ENCODE measurements at places on chromosomes 3 and 15.

DNA sequence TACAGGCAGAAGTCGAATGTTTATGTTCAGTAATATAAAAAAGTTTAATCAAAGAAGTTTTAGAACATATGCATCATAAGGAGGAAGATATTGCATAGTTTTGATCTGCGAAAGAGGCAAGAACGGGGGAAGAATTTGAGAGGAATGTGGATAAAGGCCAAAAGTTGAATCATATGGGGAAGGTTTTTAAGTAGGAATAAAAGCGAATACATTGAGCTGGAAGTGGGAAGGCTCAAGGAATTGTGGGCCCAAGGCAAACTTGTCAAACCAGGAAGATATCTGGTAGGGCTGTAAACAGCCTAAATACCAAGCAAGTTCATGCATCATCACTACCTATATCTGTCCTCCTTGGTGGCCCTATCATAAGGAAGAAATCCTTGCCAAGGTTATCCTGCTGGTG is 186.9 kb downstream of the MAGI1 start:
- no peak for DNase-seq

- DNase-seq = no peak
Measured at GRCh38 chr15:78213956-78214355, 20.4 kb downstream of the ACSBG1 start.

- DNase-seq = no peak
Measured at GRCh38 chr15:32152574-32152973, 122.3 kb downstream of the CHRNA7 start.

DNA sequence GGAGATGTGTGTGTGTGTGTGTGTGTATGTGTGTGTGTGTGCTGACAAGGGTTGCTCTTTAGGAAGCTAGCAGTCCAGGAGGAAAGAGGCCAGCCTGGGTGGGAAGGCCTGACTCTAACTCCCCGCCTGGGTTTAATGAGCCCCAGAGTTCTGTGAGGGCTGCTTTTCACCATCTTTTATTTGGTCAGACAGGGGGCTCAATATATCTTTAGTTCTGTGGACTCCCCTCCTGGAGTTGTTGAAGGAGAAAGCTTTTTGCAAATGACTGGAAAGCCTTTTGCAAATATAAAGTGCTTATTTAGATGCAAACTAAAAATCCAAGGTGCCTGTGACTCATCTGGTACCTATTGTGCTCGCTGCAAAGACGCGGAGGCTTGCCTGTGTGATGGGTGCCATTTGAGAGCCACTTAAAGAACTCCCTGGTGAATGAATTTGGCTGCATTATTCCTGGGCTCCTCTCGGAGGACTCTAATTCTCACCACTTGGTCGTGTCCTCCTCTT is 24.5 kb downstream of the DRD3 start:
- no peak for DNase-seq

DNA sequence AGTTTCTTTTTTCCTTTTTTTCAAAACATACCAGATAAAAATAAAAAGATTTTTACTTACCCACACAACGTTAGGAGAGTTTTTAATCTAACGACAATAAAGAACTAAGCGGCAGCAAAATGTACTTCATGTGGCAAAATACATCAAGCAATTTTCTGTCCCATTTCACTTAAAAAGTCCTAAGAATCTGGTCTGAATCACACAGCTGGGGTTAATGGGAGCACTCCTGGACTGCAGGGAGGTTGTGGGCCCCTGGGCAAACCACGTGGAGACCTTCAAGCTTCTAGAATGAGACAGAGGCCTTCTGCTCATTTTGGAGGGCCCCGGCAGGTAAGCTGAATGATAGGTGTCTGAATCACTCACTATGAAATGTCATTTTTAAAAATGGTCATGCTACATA is 193.8 kb downstream of the RORA start:
- no peak for DNase-seq

- DNase-seq = no peak
Measured at GRCh38 chr3:66593978-66594377, 93.2 kb upstream of the LRIG1 start.

DNA sequence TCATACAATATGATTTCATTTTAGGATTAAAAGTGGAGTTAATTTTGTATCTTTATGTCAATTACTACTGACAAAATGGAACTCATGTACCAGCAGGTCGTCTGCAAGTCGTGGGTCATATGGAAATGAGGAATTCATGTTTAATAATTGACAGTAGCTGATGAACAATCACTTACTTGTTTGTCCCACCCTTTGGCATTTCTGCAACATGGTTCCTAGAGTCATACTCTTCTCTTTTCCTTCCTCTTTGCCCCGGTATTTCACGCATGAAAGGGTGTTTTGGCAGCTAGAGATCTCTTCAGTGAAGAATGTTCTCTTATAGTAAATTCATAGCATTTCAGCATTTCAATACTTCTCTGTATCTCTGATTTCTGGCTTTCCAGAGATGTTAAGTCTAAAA is 133.3 kb upstream of the SLC24A5 start:
- DNase-seq = no peak

GRCh38 chr3:66236281-66236680 is 15.5 kb downstream of the SLC25A26 start:
- no peak for DNase-seq

GRCh38 chr3:155871746-155872158 is 1.3 kb downstream of the GMPS start:
- DNase-seq = no peak

GRCh38 chr3:85259748-85260147 is 301.0 kb downstream of the CADM2 start:
- no peak for DNase-seq

DNA sequence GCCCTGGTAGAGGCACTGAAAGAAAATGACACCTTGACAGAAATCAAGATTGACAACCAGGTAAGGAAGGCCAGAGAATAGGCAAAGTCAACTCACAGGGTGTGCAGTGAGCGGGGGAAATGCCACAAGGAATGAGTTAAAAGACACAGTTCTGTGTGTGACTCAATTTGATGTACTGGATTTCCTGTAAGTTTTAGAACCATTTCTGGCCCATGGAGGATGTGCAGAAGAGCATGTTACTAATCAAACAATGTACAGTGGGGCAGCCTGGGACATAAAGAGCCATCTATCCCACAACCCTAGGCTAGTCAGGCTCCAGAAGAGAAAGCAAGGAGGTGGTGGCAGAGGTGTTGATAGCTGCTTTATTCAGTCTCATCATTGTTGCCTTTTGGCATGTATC is 31.2 kb upstream of the TMOD3 start:
- no peak for DNase-seq

DNA sequence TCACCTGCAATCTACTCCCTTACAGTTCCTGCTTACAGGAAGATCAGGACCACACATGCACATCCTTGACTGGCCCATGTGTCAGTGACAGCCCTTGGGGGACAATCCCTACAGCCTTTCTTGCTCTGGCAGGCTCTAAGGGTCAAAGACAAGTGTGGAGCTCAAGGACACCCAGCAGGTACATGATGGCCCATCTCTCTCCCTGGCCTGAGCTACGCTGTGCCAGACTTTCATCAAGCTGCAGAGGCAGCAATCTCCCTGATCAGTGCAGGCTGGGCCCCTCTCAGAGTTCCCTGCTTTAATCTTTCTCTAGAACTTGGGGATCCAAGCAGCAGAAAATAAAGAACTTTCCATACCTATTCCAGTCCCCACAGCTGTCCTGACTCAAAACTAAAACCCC is 2.6 kb downstream of the SEMA7A start:
- DNase-seq = no peak

GRCh38 chr3:190159902-190160435 is 39.3 kb upstream of the P3H2 start:
- no peak for DNase-seq

DNA sequence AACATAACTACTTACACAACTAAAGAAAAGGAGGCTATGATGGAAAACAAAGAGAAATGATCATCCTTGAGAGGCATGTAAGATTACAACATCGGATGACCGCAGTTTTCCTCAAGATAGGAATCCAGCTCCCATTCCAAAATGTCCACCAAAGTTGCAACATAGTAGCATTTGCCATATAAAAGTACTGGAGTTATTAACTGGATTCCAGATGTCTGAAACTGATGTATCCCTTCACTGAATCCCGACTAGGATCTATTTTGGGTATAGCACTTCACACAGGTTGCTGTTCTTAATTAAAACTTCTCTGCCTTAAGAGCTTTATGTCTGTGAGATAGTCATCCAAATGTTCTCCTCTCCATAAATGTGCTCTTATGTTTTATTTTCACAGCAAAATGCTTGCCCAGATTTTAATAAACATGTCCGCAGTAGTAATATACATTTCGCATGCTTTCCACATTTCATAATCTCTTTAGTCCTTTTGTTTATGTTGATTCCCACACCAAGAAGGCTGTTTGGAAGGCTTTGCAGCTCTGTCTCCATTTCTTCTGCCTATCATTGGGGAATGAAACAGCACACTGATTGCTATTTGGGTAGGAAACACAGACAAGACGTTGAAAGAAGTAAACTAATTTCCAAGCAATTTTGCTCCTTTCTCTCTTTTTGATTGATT is 716.5 kb upstream of the CFAP20DC start:
- DNase-seq = no peak

DNA sequence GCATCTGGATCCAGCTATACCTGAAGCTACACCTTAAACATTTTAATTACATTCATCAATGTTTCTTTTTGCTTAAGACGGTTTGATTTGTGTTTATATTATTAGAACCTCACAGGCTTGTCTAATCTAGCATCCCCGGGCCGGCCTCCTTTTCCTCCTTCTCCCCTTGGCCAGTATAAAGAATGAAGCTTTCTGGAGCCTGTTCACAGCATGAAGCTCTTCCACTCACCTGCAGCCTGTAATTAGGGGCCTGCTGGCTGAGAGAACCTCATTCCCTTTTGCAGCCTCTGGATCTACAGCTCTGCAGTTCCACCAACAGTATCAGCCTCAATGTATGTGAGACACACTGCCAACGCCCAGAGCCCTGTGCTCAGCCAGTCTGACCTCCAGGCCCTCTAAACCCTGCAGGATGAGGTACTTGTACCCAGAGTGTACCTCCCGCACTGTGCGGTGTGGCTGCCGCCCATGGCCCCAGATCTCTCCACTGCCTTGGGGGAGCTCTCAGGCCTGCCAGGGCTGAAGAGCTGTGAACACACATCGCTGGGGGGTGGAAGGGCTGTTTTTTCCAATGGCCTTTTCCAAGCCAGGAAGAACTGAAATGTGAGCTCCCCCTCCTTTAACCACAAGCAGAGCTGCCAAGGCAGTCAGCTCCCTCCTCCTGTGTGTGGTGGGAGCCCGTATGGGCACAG is 114.7 kb upstream of the ALDH1A3 start:
- DNase-seq = peak; percentile 59

DNA sequence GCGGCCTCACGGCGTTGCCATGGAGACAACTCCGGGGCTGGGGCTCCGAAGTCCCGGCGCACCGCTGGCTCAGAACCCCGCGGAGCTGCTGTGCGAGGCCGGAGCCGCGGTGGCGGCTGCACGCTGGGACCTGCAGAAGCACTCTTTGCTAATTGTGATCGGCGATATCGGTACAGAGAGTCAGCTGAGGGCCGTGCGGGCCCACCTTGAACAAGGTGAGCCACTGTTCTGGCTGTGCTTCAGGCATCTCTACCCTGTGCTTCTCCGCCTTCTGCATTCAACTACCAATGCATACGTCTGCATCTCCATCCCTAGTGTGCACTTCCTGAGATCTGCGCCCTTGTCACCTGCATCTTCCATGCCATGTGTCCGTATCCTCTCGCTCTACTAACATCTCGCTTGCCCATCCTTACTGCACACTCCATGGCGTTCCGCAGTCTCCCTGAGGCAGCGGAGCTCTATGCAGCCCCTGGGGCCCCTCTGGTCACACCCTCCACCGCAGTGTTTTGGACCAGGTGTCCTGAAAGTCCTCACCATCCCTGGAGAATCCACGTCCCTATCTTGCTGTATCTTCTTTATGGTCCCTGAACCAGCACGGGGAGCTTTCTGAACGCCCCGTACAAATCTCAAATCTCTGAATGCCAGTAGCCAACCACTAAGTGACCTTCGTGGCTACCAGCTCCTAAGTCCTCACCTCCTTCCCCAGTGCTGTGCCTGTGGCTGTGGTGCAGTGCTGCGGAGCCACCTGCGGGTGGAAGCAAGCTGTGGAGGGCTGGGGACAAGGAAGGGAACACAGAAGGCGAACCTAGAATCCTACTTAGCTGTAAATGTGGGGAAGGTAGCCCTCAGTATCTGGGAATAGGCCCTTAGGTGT is 6.2 kb upstream of the MAP1A start:
- no peak for DNase-seq

DNA sequence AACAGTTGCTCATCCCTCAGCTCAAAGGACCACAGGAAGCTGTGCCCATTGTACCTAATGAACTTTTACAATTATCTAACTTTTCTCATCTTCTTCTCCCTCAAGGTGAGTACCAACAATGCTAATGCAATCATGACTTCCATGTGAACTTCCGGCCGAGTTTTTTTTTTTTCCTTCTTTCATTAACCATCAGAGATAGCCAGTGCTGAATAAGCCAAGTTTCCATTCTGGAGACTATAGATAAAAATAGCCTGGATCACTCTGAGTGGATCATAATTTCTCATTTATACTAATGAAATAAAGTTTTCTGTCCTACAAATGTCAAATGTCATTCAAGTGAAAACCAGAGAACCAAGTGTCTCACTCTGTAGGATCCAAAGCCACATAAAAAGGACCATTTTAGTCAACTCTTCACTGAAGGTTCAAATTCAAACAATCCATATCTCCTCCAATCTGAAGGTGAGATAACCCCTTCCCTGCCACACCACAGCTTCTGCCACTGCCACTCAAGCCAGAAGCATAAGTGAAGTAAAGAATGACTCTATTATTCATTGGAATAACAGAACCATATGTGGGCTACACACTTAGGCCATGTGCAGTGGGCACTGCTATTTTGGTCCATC is 5.5 kb downstream of the SUMF1 start:
- DNase-seq = no peak

- DNase-seq = no peak
Measured at GRCh38 chr15:92502930-92503857, 109.5 kb downstream of the ST8SIA2 start.

DNA sequence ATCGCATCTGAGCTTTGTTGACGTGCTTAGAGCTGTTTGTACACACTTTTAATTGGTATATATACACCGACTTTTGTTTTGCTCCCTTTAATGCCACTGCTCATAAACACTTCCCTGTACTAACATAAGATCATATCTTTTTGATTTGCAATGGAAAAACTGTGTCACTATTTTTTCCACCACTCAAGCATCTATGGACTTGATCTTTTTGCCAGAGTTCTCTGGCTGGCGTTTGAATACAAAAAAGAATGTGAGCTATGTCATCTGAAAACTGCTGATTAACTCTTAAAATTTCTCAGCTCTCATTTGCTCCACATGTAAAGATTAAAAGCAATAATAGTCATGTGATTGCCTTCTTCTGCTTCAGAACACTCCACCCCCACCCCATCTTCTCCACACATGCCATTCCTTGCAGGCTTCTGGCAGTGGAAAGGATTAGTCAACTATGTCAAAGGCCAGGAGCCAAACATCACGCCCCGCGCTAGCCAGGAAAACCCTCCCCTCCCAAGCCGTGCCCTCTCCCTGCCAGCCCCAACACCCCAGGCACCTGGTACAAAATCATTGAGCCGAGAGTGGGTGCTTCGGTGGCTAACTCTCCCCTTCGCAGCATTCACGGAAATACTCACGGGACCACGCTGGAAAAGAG is 123.4 kb upstream of the MEF2A start:
- peak; percentile 64 for DNase-seq
